ENCODE measurements at places on chromosomes 6 and 20.

DNA sequence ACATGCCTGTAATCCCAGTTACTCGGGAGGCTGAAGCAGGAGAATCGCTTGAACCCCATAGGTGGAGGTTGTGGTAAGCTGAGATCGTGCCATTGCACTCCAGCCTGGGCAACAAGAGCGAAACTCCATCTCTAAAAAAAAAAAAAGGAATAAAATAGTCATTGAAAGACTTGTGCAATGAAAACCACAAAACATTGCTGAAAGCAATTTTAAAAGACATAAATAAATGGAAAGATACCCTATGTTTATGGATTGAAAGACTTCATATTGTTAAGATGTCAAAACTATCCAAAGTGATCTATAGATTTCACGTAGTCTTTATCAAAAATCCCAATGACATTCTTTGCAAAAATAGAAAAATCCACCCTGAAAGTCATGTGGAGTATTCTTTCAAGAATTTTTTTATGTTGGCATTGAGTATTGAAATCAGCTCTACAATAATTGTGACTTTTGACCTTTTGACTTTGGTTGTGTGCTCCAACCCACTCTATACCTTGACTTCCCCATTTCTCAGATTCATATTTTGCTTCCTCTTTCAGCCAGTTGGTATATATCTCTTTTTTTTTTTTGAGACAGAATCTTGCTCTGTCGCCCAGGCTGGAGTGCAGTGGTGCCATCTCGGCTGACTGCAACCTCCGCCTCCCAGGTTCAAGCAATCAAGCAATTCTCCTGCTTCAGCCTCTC, 45.5 kb upstream of the SLC23A2 start:
- no peak for DNase-seq

GRCh38 chr6:71737953-71738352, 148.4 kb upstream of the RIMS1 start:
- no peak for DNase-seq

DNA sequence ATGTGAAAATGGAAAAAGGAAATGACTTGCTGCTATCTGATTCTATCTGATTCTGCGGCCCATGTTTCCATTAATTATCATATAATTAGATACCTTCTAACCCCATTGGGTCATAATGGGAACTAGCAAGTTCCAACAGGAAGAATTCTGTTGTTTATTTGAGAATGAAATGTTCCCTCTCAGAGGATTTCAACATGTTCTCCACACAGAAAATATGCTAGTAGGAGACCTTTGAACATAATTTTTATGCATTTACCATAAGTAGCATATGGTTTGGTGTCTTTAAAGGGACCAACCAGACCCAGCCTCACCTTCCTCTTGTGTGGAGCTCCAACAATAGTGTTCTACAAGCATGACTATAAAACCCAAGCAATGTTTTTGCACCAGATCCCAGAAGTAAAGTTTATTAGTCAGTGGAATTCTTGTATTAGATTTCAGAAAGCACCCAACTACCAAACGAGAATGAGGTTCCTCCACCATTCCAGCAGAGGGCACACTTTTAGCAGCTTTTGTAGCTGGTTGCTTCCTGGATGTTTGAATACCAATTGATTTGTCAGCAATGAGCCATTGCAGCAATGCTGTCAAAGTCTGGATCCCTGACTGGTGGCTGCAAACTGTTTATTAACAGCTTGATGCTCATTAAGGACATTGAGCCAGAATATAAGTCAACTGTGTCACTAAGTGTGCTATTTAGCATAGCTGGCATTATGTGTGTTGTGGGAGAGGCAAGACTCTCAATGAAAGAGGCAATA, 143.6 kb upstream of the GJE1 start:
- DNase-seq, result no peak

DNA sequence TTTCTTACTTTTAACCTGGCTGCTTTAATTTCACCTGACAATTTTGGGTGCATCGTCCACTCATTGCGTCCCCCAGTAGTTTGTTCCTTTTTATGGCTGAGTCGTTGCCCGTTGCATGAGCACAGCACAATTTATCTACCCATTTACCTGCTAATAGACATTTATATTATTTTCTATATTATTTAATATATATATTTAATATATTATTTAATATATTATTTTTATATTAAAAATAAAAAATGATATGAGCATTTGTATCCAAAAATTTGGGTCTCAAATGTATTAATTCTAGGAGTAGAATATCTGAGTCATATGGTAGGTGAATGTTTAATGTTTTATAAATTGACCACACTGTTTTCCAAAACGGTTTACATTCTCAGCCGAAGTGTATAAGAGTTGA, 300.2 kb downstream of the THBS2 start:
- no peak for DNase-seq

- DNase-seq, result no peak
These were observed 46.3 kb upstream of the F13A1 start for GRCh38 chr6:6366803-6367202.

DNA sequence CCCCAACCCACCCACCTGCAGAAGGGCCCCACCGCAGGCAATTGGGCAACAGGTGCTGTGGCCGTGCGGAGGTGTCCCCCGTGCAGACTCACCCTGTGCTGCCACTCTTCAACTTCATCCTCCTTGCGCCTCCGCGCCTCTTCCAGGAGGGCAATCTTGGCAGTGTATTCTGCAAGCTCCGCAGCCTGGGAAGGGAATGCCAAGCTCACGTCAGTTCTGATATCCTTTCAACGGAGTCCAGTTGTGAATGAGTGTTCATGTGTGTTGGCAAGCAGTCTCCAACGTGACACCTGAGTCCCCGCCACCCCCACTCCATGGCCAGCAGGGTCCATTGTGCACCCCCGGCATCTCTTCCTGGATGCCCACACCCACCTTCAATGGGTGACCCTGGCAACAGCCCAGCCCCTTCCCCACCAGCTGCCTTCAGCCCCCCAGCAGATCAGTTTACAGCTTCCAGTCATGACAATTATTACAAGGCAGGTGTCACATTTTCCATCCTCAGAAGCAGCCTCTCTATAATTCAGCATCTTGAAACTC, 49.9 kb downstream of the EZR start:
- DNase-seq, result no peak

Data from D721Med (cell line).